ENCODE measurements at places on chromosomes 16 and 17. TPM values are rescaled to one million over a fixed set of nuclear protein-coding genes. Genes with fewer than 3 reads are reported as not detected.

- no peak for DNase-seq
Measured at GRCh38 chr17:36195434-36196130, 976 bp downstream of the CCL3L1 start.

- no peak for DNase-seq
Measured at GRCh38 chr17:27848931-27849330, 44.2 kb downstream of the LYRM9 start.

DNA sequence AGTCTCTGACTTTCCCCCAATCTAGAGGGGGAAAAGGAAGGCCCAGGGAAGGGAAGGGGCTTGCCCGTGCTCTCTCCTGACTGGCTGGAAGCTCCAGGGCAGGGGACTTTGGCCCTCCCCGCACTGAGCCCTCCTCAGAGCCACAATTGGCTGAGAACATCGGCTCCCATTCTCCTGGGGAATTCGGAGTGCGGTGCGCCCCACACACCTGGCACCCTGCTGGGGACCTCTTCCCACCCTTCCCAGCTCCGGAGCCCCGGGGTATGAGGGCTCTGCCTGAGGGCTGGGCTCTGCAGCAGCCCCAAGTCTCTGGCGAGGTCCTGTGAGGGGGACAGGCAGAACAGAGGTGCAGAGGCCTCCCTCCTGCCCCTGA, 36.0 kb downstream of the PIMREG start:
- no peak for DNase-seq

DNA sequence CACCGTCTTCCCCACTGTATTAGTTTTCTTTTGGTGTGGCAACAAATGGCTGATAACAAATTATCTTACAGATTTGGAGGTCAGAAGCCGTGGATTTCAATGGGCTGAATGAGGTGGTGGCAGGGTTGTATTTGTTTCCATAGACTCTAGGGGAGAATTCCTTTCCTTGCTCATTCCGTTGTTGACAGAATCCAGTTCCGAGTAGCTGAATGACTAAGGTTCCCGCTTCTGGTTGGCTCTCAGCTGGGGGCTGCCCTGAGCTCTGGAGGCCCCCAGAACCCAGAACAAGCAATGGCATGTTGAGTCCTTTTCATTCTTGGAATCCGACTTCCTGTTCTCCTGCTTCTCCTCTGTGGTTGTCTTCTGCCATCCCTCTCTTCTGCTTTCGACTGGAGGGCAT, 280.4 kb downstream of the SNX29 start:
- DNase-seq: no peak

STAC2 gene
- 0.36 TPM for total RNA-seq

- no peak for DNase-seq
Measured at GRCh38 chr16:73023320-73023719, 24.6 kb downstream of the ZFHX3 start.

MTMR4 gene
- 24.0 TPM for total RNA-seq
